ENCODE measurements at places on chromosomes 12 and 14.
A peak's percentile ranks its signal among the peaks of the same experiment; 100 is the strongest.

DNA sequence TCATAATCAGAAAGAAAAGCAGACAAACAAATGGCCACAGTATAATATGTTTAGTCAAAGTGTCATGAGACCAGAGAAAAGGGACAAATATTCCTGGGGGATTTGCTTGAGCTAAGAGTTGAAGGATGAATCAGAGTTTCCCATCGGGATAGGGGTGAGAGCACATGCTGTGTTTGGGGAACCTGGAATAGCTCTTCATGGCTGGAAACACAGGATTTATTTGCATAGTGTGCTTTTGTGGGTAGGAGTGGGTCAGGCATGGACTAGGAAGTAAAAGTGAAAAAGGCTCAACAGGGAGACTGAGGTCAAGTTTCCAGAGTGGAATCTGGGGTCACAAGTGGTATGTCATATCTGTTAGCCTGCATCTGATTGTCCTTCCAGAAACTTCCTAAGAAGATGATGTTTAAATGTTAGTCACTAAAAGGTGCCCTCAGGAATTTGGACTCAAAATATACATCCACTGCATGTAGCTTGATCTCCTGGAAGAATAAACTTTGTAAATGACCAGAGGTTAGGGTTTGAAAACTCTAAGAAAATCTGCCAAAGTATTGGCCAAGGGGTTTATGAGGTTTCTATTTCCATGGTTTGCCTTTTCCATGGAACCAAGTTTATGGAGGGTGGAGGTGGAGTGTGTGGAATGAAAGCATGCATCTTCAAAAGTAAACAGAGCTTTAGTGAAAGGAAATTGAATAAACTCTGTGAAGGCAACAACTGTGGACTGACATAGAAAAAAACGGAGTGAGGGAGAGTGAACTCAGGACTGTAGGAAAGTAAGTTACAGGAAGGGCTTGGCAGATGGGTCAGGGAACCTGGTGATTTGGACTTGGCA, 344.6 kb downstream of the C12orf75 start:
- no peak for DNase-seq

GRCh38 chr12:109566424-109566823, 6.9 kb downstream of the MMAB start:
- no peak for DNase-seq

GRCh38 chr12:39102474-39103209, 197.3 kb upstream of the CPNE8 start:
- no peak for DNase-seq

DNA sequence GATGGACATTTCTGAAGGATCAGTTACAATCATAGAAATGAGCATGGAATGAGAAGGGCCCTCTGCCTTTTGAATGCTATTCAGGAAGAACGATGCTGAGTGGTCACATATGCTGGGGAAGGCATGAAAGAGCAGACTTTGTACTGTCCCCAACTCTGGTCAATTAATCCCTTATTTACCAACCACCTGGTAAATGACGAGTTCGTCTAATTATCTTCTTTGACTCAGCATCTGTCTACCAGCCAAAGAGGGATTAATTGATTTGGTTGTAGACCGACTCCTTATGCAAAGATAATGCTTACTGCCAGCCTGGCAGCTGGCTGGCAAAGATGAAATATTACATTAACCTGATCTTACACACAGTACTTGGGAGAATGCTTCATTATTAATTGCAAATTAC, 152.2 kb downstream of the CHST11 start:
- DNase-seq: no peak

- no peak for DNase-seq
These were observed 153.6 kb downstream of the MSRB3 start for GRCh38 chr12:65432114-65432513.

DNA sequence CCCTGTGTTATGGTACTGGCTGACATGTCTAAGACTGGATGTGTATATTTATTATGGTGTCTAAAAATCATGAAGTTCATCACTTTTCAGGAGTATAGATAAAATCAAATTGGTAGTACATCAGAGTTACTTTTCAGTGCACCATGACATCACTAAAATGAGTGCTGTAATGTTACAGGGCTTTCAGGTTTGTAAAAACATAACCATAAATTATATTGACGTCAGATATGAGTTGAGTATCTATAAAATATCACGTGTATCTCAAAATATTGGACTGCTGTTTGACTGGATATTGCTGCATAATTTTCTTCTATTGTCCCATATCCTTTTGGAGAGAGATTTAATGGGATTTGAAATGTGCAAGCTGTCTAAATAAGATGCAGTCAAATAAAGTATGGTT, 22.0 kb downstream of the NAA30 start:
- DNase-seq: no peak

GRCh38 chr12:56510786-56511185, 10.8 kb upstream of the RBMS2 start:
- no peak for DNase-seq

DNA sequence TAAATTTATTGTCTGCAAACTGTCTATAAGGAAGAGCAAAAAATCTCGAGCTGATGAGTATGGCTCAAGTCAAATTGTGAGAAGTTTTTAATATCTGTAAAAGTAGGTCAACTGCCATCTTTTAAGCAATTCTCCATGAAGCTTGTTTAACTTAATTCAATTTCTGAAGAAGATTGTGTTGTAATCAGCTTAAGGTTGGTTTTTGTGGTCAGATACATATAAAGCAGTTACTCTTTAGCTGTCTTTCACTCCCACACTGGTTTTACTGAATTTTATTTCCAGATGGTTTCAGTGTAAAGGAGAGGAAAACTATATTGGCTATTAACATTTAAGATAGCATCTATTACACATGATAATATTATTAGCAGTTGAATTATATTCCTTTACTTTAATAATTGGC, 1165.1 kb downstream of the SLC16A7 start:
- no peak for DNase-seq

GRCh38 chr12:62268956-62269355, 8.8 kb downstream of the USP15 start:
- no peak for DNase-seq

DNA sequence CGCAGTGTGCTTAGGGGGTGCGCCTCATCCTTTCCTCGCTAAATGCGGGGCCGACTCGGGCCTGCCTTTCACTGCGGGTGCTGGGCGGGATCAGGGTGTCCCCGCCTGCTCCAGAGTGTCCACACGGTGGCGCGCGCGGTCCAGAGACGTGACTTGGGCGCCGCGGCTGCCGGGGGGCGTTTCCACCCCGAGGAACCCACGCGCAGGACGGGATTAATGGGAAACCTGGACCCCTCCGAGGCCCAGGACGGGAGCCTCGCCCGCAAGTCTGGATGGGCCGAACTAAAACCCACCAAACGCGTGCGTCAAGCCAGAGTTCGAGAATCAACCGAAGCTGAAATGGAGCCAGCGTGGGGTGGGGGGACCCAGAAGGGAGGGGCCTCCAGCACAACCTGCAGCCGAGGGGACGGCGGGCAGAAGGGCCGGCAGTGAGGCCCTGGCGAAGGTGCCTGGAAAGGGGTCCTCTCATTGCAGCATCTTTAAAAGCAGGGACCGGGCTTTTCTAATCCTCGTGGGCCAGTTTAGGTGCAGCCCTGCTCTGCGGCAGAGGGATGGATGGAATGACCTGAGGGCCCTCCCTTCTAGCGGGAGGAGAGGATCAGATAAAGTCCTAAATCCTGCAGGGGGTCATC, 93.3 kb downstream of the NINJ2 start:
- DNase-seq: peak; percentile 94

DNA sequence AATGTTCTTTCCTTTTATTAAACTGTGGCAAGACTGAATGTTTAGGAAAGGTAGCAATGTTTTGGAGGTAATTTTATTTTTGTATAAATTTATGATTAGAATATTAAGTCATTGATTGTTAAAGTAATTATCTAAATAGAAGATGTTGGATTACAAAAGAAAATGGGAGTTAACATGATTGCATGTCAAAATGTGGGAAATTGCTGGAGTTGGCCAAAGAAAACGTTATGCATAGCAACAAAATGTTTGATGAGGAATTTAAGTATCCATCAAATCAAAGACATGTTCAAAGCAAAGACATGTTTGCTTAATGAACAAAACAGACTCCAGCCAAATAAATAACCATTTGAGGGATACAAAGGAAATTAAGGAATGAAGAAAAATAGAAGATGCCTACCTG, 3.2 kb upstream of the MLH3 start:
- DNase-seq: no peak

DNA sequence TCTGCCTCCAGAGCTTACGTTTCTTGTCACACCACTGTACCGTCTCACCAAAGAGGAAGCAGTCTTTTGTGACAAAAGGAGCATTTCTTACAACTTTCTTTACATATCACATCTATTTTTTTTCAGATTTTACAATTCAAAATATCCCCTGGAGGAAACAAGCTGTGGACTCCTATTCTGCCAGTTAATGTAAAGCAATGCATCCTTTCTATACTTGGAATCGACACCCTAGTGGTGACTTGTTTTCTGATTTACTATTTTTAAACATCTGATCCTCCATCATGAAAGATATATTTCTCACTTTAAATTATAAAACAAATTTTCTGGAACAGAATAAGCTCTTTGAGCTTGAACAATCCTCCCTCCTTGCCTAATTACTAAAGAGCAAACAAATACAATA, 34.8 kb downstream of the AICDA start:
- no peak for DNase-seq

DNA sequence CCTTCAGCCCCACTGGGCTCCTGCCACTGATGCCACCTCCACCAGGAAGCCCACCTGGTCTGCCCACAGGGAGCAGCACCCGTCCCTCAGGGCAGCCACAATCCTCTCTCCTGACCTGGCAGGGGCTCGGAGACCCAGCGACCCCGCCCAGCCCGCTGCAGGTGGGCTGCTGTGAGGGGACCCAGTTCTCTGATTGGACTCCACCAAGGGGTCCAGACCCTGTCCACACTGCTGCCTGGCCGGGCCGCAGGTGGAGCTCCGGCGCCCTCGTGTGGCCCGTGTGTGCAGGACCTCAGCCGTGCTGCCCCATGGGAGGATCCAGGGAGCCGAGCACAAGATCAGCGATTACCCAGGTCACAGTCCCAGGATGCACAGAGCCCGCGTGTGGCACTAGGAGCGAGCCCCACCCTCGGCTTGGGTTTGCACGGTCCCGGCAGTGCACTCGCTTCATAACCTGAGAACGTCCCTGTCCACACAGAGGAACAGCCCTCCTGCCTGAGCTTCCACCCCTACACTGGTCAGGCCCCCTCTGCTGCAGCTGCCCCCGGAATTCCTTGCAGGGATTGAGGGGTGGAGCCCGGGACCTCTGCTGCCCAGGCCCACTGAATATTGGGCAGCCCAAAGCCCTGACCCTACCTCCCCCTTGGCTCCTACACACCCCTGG, 35.4 kb upstream of the TMEM179 start:
- peak; percentile 86 for DNase-seq

- no peak for DNase-seq
These were observed 125.3 kb upstream of the PRMT8 start for GRCh38 chr12:3365463-3366411.

DNA sequence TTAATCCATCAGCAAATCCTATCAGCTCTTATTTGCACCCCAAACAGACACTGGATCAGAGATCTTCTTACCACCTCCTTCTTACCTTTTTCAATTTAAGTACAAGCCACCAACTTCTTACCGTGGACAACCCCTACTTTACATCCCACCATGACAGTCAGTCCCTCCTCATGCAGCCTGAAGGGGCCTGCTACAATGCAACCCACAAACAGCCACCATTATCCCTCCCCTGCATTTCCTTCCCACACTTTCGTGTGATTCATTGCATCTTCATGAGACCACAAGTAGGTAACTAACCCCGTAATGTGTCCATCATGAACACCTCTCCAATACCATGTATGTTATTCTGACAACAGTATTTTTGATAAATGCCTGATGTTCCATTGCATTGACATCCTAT, 108.6 kb downstream of the BCL11B start:
- DNase-seq: no peak

DNA sequence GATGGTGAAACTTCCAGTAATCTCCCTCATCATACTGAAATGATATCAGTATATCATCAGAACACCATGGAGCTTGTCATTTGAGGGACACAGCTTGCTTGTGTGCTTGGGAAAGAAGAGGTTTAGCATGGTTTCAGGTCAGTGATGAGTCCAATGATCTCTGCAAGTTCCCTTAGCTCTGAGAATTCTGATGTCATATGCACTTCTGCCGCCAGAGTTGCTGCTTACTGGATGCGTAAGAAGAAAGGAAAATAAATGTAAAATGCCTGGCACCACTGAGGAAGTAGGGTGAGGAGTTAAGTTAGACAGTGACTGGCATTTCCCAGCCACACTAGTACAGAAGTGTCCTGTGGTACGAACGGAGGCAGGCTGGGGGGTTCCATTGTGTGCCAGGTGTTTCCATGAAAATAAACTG, 22.6 kb downstream of the PRKCH start:
- DNase-seq: no peak

GRCh38 chr14:36516719-36517241, 3.3 kb downstream of the NKX2-1 start:
- peak; percentile 8 for DNase-seq

DNA sequence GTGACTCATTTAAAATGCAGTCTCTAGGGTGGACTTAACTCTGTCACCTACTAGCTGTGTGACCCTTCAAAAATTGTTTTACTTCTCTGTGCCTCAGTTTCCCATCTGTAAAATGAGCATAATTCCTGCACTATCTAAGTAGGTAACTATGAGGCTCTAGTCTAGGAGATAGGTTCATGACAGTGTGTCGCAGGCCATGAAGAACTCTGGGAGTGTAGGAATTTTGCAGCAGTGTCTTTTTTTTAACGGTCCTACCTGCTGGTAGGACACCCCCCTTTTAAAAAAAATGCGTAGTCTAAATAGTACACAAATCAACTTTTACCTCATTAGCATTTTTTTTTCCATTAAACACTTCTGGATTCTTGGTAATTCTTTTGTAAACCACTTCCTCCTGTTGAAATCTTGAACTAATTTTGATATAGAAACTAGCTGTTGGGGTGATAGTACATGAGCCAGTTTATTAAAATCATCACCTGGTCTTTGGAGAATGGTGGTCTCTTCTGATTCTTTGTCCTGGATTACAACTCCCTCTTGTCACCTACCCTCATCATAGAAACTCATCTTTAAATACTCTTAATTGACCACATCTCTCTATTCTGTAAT, 86.0 kb upstream of the SLC38A2 start:
- DNase-seq: no peak

DNA sequence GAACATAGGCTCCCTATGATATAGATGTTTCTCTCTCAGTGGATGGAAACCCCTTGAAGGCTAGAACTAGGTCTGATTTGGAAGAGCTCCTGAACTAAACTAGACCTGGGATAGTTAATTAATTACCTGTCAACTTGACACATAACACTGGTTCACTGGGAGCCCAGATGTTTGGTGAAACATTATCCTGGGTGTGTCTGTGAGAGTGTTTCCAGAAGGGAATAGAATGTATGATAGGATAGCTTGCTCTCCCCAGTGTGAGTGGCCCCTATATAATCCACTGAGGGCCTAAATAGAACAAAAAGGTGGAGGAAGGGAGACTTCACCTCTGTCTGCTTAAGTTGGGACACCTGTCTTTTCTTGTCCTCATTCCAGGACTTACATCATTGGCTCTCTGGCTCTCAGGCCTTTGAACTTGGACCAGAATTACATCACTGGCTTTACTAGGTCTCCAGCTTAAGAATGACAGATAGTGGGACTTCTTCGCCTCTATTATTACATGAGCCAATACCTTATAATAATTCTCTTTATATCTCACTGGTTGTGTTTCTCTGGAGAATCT, 194.1 kb downstream of the KTN1 start:
- DNase-seq: no peak

Data from GM10248 (cell line).